ENCODE measurements at places on chromosomes 3 and 15. TPM values are rescaled to one million over a fixed set of nuclear protein-coding genes. Genes with fewer than 3 reads are reported as not detected.

GRCh38 chr15:38587214-38587613 lies 22.6 kb upstream of the RASGRP1 start:
- no peak overlapping the region for H3K27ac ChIP-seq
- H3K4me1 ChIP-seq, result no peaks in the 10 kb centered on the region
- no peak for DNase-seq

- peaks cover 21% of the 10 kb centered on the region for H3K4me1 ChIP-seq
- H3K27ac ChIP-seq, result no peak overlapping the region
- no peak overlapping the region for H3K4me3 ChIP-seq
- no peaks in the 10 kb centered on the region for H3K27me3 ChIP-seq
- no peaks in the 10 kb centered on the region for H3K36me3 ChIP-seq
Observed at GRCh38 chr3:41216993-41217392, 17.7 kb downstream of the CTNNB1 start.

DNA sequence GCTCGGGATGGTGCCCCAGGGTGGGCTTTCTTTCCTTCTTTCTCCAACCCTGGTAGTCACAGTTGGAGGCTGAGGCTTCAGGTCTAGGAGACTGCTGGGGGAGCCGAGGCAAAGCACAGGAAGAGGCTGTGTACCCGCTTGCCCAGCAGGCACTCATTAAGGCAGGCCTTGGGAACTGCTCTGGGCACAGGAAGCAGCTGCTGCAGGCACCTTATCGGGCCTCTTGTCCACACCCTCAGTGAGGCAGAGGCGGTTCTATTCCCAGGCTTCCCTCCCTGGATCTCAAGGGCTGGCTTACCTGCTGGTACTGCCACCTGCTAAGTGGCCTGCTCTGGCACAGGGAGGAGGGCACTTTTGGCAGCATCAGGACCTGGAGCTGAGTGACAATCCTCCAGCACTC lies 15.8 kb upstream of the GRM2 start:
- no peak for DNase-seq
- no peak overlapping the region for H3K4me3 ChIP-seq
- H3K36me3 ChIP-seq, result no peaks in the 10 kb centered on the region
- H3K4me1 ChIP-seq, result no peaks in the 10 kb centered on the region

DNA sequence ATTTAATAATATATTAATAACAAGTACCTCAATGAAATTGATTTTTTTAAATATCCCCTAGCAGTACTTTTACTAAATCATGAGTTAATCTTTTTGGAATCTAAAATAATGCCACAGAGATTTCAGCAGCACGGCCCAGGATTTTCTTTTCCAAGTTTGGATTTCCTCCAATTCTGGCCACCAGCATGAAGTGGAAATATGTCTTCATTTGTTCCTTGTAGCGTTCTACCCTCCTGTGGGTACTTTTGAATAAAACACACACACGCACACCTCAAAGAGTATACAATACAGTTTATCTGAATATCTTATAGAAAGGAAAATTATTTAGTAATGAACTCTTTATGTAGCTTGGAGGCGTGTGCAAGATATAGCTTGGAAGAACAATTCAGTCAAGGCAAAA lies 125.1 kb upstream of the STT3B start:
- H3K27me3 ChIP-seq, result no peaks in the 10 kb centered on the region
- DNase-seq, result no peak
- no peaks in the 10 kb centered on the region for H3K4me1 ChIP-seq
- H3K27ac ChIP-seq, result no peak overlapping the region

DNA sequence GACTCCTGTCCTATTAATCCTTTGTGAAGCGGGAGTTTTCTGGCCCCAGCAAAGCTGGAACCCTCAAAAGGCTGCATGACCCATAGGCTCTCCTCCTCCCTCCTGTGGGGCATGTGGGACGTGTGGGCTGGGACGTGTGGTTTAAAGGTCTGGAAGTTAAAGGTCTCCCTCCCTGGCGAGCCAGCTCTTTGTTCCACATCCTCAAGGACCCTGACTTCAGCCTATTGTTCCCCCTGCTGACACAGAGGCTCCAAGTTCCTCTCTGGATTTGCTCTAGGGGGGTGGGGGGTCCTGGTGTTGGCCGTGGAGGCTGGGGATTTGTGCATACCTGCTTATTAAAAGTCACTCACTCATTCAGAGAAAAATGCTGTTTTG lies 44.2 kb downstream of the SMAD6 start:
- H3K27me3 ChIP-seq, result no peaks in the 10 kb centered on the region
- peak overlapping the region; percentile 70 for H3K27ac ChIP-seq
- no peaks in the 10 kb centered on the region for H3K36me3 ChIP-seq

GRCh38 chr3:62211675-62212429 lies 161.5 kb downstream of the FEZF2 start:
- H3K36me3 ChIP-seq, result no peaks in the 10 kb centered on the region
- no peak for DNase-seq
- H3K27me3 ChIP-seq, result no peaks in the 10 kb centered on the region
- no peak overlapping the region for H3K4me3 ChIP-seq
- H3K4me1 ChIP-seq, result no peaks in the 10 kb centered on the region

GRCh38 chr15:60593170-60593478 lies 114.2 kb upstream of the ICE2 start:
- H3K27ac ChIP-seq, result peak overlapping the region; percentile 84
- no peaks in the 10 kb centered on the region for H3K4me1 ChIP-seq
- H3K36me3 ChIP-seq, result no peaks in the 10 kb centered on the region

DNA sequence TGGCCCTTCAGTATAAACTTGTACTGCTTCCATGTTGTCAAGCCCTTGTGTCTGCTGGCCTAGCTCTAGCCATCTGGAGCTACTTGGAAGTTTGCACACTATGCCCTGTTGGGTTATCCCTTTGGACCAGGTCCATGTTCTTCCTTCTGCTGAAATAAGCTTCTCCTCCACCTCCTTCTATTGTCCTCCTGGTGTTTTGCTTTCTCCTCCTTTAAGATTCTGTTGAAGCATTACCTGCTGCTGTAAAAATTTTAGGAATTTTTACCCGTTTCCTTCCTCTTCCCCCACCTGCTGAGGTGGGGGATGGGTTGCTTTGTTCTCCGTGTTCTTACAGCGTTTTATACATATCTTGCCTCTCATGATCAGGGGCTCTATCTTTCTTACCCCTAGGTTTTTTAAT lies 51.7 kb downstream of the SH3GL3 start:
- no peak for DNase-seq
- no peak overlapping the region for H3K4me3 ChIP-seq
- H3K27me3 ChIP-seq, result no peaks in the 10 kb centered on the region
- H3K27ac ChIP-seq, result no peak overlapping the region

DNA sequence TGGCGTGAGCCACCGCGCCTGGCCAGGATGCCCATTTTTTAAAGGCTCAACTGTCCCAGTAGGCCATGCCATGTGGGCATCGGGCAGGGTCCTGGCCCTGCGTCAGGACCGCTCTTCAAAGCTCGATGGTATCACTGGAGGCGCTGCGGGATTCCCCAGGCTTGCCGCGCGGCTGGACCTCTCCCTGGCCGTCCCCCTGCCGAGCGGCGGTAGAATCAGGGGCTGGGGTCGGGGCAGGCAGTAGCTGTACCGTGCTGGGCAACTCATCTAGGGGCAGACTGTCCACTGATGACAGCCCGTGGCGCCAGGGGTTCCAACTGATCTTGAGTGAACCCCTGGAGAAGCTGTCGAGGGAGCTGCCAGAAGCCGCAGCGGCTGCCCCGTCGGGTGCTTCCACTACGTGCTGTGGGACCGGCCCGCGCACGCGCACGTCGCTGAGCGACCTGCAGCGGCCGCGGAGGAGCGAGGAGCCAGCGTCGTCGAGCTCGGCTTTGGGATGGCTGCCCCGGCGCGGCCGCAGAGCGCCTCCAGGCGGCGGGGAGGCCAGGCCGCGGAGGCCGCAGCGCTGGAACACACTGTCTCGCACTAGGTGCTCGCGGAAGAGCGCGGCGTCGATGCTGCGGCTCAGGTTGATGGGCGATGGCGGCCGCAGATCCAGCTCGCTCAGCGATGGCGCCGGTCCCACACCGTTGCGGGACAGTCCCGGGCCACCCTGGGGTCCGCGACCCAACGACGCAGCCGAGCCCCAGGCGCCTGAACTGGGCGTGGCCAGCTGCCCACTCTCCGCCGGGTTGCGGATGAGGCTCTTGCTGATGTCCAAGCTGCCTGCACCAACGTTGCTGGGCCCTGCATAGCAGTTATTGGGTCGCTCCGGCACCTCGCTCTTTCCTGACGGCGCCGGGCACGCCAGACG lies 5.8 kb downstream of the PRRT3 start:
- peak; percentile 89 for DNase-seq
- no peaks in the 10 kb centered on the region for H3K36me3 ChIP-seq
- peak overlapping the region; percentile 45 for H3K4me3 ChIP-seq

GRCh38 chr15:68412218-68412617 lies 19.7 kb downstream of the ITGA11 start:
- peak; percentile 11 for DNase-seq
- no peaks in the 10 kb centered on the region for H3K36me3 ChIP-seq
- H3K4me3 ChIP-seq, result no peak overlapping the region

- no peak for DNase-seq
- H3K36me3 ChIP-seq, result no peaks in the 10 kb centered on the region
- no peaks in the 10 kb centered on the region for H3K4me1 ChIP-seq
Observed at GRCh38 chr3:16546186-16547010, 32.9 kb upstream of the RFTN1 start.

DNA sequence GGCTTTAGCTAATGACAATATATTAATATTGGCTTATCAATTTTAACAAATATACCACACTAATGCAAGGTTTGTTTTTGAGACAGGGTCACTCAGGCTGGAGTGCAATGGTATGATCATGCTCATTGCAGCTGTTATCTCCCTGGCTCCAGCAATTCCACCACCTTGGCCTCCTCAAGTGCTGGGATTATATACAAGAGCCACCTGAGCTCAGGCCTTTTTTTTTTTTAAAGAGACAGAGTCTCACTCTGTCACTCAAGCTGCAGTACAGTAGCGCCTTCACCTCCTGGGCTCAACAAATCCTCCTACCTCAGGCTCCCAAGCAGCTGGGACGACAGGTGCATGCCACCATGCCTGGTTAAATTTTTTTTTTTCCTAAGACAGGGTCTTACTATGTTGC lies 11.7 kb downstream of the DLG1 start:
- H3K27ac ChIP-seq, result no peak overlapping the region
- H3K4me1 ChIP-seq, result no peaks in the 10 kb centered on the region
- H3K4me3 ChIP-seq, result no peak overlapping the region
- no peaks in the 10 kb centered on the region for H3K27me3 ChIP-seq
- DNase-seq, result no peak

DNA sequence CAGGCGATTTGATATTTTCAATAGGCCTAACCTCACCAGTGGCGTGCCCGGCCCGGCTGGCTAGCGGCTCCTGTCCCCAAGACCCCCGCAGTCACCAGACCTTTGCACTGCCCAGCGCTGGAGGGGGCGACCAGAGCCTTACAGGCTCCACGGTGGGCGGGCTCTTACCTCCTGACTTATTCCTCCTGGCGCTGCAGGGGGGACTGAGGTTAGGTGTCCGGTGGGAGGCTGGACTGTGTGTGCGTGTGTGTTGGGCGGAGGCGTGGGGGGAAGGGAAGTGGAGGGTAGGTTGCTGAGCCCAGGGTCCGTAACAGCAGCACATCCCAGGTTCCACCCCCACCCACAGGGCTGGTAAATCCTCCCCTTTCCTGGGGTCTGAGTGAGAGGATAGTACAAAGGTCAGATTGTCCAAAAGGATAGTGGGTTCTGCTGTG lies 27.5 kb upstream of the THRB start:
- no peak overlapping the region for H3K27ac ChIP-seq
- no peaks in the 10 kb centered on the region for H3K4me1 ChIP-seq
- peak overlapping the region; percentile 59 for H3K4me3 ChIP-seq
- DNase-seq, result no peak
- H3K27me3 ChIP-seq, result no peaks in the 10 kb centered on the region

DNA sequence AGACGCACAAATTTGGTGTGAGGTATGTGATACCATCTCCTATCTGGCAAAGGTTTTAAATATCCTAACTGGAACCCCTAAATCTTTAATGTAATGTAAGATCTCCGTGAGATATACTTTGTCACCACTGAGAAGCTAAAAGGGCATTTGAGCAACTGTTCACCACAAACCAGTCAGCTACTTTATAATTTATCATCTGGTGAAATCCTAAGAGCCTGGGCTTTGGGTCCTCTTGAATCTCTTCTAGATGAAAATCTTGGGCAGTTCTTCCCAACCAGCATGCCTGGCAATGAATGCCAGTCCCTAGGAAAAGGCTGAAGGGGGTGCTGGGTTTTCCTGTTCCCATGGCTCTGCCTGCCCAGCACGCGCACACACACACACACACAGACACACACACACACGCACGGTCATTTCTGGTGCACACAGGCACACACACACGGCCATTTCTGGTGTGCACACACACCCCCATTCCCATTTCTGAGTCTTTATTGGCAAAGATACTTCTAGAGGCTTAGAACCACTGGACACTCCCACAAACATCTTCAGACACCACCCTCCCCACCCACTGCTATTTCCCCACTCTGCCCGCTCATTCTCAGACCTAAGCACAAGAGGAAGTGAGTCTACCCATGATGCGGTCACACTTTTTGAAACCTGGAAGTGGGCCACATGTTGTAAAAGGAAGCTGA lies 72.6 kb downstream of the MYO1E start:
- peak overlapping the region; percentile 52 for H3K27ac ChIP-seq
- H3K4me3 ChIP-seq, result no peak overlapping the region
- peak; percentile 88 for DNase-seq
- no peaks in the 10 kb centered on the region for H3K36me3 ChIP-seq
- peaks cover 7% of the 10 kb centered on the region for H3K4me1 ChIP-seq

GRCh38 chr3:169744366-169745054 lies 20.4 kb downstream of the TERC start:
- no peaks in the 10 kb centered on the region for H3K4me1 ChIP-seq
- no peaks in the 10 kb centered on the region for H3K36me3 ChIP-seq
- DNase-seq, result no peak
- H3K4me3 ChIP-seq, result no peak overlapping the region
- H3K27me3 ChIP-seq, result no peaks in the 10 kb centered on the region

DNA sequence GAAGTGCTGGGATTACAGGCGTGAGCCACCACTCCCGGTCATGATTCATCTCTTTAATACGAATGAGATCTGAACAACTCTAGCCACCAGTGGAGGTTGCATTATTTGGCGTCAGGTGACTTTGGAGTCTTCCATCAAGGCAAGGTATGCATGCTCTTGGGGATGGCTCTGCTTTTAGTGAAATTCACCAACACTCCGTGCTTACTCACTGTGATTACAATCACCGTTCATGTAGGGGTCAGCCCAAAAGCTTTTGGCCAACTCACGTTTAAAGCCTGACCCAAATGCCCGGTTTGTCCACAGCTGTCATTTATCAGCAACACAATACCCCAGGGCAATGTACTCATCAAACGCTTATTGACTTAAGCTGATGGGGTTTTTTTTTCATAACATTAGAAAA lies 155.4 kb downstream of the PDZRN3 start:
- no peaks in the 10 kb centered on the region for H3K36me3 ChIP-seq
- no peak overlapping the region for H3K27ac ChIP-seq
- DNase-seq, result no peak
- no peaks in the 10 kb centered on the region for H3K27me3 ChIP-seq
- no peak overlapping the region for H3K4me3 ChIP-seq

GRCh38 chr3:169387751-169388696 lies 275.5 kb downstream of the MECOM start:
- peak; percentile 13 for DNase-seq
- H3K4me1 ChIP-seq, result no peaks in the 10 kb centered on the region
- H3K4me3 ChIP-seq, result no peak overlapping the region

Gene PIF1
- total RNA-seq, result 0.24 TPM

Gene XCR1
- not detected for total RNA-seq

Gene TBC1D5
- 189 TPM for total RNA-seq

Gene MUC4
- total RNA-seq, result 0.30 TPM

Gene ATP13A5
- total RNA-seq, result not detected

Gene ATP2B2
- total RNA-seq, result 9.5 TPM

Gene CSPG5
- not detected for total RNA-seq

Gene ZNF80
- not detected for total RNA-seq

Gene CDC25A
- total RNA-seq, result 10.5 TPM

Gene IL17RD
- total RNA-seq, result 44.1 TPM

Gene TTC23
- total RNA-seq, result 54.1 TPM

Gene HRG
- total RNA-seq, result not detected

Gene CPNE4
- total RNA-seq, result not detected

Gene FBXO40
- 0.06 TPM for total RNA-seq

Gene DCLK3
- total RNA-seq, result 1.5 TPM

Measured in uterus (tissue), 4 donors.